ENCODE measurements at places on chromosomes 12 and 14. TPM values are rescaled to one million over a fixed set of nuclear protein-coding genes. Genes with fewer than 3 reads are reported as not detected.

GRCh38 chr14:21078287-21078686 is 8.2 kb downstream of the ARHGEF40 start:
- DNase-seq = no peak

GRCh38 chr12:95736631-95737030 is 53.9 kb downstream of the NTN4 start:
- peak; percentile 51 for DNase-seq

DNA sequence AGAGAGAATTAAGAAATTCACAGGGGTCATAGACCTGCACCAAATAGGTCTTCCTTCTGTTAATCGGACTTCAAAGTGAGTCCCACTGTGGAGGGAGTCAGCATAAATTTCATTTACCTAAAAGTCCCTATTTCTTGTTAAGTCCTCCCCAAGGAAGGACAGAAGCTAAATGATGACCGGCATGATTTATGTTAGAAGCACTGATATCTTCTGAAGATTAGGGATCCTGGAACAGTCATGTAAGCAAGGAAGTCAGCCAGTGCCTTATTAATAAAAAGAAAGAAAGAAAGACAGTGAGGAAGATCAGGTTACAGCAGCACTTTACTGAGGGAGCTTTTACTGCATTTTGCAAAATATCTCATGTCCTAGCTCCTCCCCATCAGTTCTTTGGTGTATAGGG is 287.5 kb downstream of the FOXG1 start:
- DNase-seq = no peak

DNA sequence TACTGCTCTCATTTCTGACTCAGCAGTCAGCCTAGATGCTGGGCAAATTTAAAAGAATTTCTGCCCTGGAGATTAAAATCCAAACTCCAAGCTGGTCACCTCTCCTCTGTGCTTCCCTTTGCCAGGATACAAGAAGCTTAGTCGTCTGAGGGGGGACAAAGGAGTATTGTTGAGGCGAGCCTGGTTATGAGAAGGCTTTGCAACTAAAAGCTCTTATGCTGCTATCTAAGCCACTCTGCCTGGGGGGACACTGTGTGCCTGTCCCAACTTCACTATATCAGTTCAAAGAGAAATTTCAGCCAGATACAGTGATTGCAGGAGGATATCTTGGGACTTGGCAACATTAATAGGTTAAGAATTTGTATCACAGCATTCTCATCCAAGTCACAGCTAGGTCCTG is 10.8 kb upstream of the PLEKHH1 start:
- no peak for DNase-seq

- DNase-seq = no peak
These were observed 15.2 kb upstream of the RXYLT1 start for GRCh38 chr12:63764481-63764880.

KLRC4 gene
- 0.77 TPM for total RNA-seq

RAB5B gene
- total RNA-seq = 105 TPM

G2E3 gene
- total RNA-seq = 11.3 TPM

All from left cardiac atrium (tissue), 4 donors.